Vein endothelial cell (primary cell): ENCODE measurements at places on chromosomes 5 and 9. TPM values are rescaled to one million over a fixed set of nuclear protein-coding genes. Genes with fewer than 3 reads are reported as not detected.

FRMPD1 gene
- not detected in 2 replicates for total RNA-seq

FBP2 gene
- not detected in 2 replicates for total RNA-seq

RASEF gene
- total RNA-seq, result 0.19 TPM in 1 of 2 replicates, not detected in the other

NTRK2 gene
- total RNA-seq, result under 0.01 and 0.10 TPM in 2 replicates

APBA1 gene
- 10.5 and 22.5 TPM in 2 replicates for total RNA-seq

LTC4S gene
- 0.57 and 1.3 TPM in 2 replicates for total RNA-seq

KIF24 gene
- 2.0 and 3.7 TPM in 2 replicates for total RNA-seq

PRDM9 gene
- total RNA-seq, result not detected in 2 replicates

IL33 gene
- 4.8 and 12.7 TPM in 2 replicates for total RNA-seq
